ENCODE measurements at places on chromosomes 16 and 17.

GRCh38 chr16:23785842-23786241, 31.0 kb downstream of the CHP2 start:
- DNase-seq = no peak

- no peak for DNase-seq
Observed at GRCh38 chr17:80588702-80589383, 44.2 kb downstream of the RPTOR start.

DNA sequence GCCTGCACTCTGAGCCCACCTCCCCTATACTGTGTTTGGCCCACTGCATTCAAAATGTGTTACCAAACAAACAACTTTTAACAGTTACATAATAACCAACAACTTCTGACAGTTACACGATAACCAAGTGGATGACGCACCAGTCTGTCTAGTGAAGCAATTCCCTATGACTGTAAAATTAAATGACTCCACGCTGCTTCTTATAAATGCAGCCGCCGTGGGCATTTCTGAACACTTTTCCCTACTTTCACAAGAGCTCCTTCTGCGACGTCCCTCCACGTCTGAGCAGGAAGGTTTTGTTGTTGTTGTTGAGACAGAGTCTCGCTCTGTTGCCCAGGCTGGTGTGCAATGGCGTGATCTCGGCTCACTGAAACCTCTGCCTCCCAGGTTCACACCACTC, 27.6 kb downstream of the ZNF276 start:
- no peak for DNase-seq

- no peak for DNase-seq
Observed at GRCh38 chr17:57617218-57617617, 127.9 kb downstream of the CCDC182 start.

- DNase-seq = no peak
Observed at GRCh38 chr17:18851201-18851600, 6.7 kb upstream of the PRPSAP2 start.

Measured in cerebellar cortex (tissue), 1 donor.